ENCODE measurements at places on chromosomes 1 and 21.

- no peak for DNase-seq
These were observed 89.9 kb downstream of the MT1HL1 start for GRCh38 chr1:236914375-236914774.

GRCh38 chr1:96145492-96145891, 576.1 kb upstream of the PTBP2 start:
- no peak for DNase-seq

- DNase-seq, result no peak
These were observed 26.5 kb downstream of the CNIH4 start for GRCh38 chr1:224383218-224383617.

GRCh38 chr1:111512132-111512889, 8.9 kb upstream of the ADORA3 start:
- no peak for DNase-seq

GRCh38 chr1:208245185-208245705, 1.1 kb upstream of the PLXNA2 start:
- DNase-seq, result peak; percentile 100

- no peak for DNase-seq
These were observed 313.3 kb upstream of the VAMP3 start for GRCh38 chr1:7457811-7458210.

GRCh38 chr1:5494518-5494917, 497.7 kb downstream of the NPHP4 start:
- DNase-seq, result no peak

DNA sequence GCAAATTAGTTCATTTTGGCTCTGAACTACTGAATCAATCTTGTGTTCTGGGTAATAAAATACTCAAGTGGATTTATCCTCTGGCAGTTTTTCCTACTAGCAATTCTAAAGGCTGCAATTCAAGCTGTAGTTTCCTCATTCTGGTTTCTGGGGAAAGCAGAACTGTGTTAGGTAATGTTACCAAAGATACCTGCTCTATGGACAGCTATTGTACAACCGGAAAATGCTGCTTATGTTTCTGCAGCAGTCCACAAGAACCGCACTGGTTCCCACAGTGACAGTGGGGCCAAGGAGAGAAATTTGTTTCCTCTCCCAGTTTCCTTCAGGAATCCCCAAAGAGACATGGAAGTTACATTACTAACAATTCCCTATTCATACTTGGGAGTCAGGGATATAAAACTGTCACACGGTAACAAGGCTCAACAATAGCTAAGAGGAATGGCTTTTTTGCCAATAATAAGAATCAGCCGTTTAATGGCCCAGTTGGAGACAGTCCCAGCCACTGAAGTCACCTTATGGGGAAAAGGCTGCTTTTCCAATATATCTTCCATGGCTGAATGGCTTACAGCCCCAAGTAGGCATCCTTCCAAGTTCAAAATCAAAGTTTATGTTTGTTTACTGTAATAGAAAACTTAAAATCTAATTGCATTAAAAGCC, 52.6 kb downstream of the PCNX2 start:
- DNase-seq, result no peak

- DNase-seq, result no peak
These were observed 67.9 kb upstream of the PUM1 start for GRCh38 chr1:31133368-31133767.

- no peak for DNase-seq
These were observed 77.4 kb downstream of the APP start for GRCh38 chr21:26093122-26093521.

- no peak for DNase-seq
These were observed 60.8 kb downstream of the ITPKB start for GRCh38 chr1:226678251-226678650.

DNA sequence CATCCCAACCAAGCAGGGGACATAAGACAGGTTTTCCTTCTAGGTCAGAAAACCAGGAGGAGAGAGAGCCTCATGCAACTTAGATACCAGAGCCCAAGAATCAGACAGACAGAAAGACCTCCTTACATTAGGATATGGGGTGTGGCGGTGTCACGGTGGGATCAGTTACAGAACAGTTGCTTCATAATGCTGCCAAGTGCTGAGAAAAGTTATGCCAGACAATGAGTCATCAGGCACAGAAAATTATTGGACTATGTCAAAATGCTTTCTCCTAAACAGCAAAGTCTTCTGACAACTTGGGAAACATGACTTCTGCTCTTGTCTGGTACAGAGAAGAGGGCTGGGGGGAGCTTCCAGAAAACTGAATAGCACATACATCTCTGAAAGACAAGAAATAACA, 1120.2 kb upstream of the TMPRSS15 start:
- no peak for DNase-seq

DNA sequence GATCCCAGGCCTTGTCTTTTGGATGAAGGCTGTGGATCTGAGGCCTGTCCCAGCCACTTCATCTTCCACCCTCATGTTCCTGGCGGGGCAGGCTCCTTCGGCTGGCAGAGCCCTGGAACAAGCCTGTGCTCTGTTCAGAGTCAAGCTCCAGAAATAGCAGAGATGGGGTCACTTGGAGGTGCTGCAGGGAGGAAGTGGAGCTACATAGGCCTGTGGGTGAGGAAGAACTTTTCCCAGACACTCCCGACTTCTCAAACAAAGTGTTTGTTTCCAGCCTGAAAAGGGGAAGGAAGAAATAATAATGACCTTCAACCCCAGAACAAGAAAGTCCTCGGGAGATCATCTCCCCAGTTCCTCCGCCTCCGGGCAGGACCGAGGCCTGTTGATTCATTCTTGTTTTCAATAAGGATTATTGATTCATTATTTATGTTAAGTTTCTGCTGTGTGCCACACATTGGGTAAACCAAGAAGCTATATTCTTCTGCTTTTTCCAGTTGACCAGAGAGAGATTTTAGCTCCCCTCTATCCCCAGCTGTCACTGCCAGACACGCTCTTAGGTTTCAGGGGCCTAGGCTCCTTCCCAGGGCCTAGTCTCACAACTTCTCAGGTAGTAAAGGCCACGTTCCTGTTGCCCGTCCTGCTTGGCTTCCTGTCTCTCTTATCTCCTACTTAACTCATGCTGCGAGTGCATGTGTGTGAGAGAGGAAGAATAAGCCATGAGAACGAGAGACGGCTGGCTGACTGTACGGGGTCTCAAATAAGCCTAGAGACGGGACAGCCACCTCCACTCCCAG, 16.9 kb downstream of the IKBKE start:
- no peak for DNase-seq

GRCh38 chr1:101216623-101217022, 20.2 kb upstream of the S1PR1 start:
- DNase-seq, result no peak

GRCh38 chr1:112507921-112508277, 866 bp upstream of the WNT2B start:
- no peak for DNase-seq

DNA sequence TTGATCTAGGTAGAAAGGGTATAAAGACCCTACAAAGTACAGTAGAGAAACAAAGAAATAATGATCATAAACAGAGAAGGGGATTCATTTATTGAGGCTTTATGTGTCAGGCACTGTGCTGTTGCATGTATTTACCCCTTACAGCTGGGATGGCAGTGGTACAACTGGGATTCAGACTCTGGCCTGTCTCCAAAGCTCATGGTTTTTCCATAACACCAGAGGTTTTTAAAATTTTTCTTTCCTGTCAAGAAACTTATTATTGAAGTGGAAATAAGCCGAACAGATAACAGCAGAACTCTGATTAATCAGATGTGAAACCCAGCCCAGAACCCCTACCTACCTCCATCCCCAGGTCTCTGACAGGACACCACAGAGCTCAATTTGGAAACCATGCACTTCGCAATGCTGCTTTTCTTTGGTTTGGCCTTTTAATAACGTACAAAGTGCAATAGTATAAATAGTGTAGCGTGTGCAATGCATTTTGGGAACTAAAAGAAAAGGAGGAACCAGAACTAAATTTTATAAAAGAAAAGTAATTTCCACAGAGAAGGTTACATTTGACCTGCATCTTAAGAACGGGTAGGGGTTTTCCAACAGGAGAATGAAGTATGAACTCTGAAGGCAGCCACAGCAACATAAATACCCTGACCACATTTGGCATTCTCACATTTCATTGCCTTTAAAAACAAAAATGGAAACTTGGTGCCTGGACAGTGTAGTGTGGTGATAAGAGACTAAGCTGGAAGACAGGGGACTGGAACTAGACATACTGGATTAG, 92.0 kb upstream of the S1PR1 start:
- DNase-seq, result no peak

DNA sequence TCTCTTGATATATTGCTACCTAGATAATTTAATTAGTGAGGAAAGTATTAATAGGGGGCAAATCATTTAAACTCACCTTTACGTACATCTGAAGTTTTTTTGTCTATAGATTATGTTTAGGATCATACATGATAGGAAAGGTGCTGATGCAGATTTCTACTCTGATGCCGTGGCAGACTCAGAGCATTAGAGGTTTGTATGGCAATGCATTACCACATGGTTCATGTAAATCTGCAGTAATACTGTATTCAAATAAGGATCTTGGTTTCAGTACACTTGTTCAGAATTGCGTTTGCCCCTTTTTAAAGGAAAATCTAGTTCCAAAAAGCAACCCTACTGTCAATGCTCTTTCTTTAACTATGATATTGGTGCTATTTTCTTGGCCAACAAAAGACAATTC, 288.3 kb downstream of the PTPRC start:
- no peak for DNase-seq

GRCh38 chr1:230103306-230104173, 36.5 kb downstream of the GALNT2 start:
- DNase-seq, result no peak

GRCh38 chr1:244395965-244396364, 55.7 kb downstream of the ADSS2 start:
- DNase-seq, result no peak

DNA sequence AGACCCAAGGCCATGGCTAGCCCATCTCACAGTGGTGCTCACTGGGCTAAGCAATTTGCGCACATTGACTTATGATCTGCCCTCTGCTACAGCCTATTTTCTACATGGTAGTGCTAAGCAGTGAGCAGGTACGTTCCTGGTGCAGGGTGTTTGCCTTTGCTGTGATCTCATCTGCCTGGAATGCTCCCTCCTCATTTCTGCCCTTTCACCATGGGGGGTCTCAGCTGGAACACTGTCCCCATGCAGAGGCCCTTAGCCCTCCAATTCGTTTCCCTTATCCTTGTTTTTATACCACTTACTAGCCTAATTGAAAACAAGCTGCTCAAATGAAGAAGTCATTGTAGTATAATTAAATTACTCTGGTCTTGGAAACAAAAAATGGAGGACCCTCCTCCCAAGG, 2.0 kb upstream of the B3GALT5 start:
- no peak for DNase-seq

- DNase-seq, result no peak
These were observed 762.5 kb upstream of the TPTE start for GRCh38 chr21:9758888-9759287.

- DNase-seq, result no peak
These were observed 133.4 kb downstream of the LHX4 start for GRCh38 chr1:180363246-180363995.

- DNase-seq, result no peak
These were observed 636 bp downstream of the VAMP4 start for GRCh38 chr1:171740987-171741871.

DNA sequence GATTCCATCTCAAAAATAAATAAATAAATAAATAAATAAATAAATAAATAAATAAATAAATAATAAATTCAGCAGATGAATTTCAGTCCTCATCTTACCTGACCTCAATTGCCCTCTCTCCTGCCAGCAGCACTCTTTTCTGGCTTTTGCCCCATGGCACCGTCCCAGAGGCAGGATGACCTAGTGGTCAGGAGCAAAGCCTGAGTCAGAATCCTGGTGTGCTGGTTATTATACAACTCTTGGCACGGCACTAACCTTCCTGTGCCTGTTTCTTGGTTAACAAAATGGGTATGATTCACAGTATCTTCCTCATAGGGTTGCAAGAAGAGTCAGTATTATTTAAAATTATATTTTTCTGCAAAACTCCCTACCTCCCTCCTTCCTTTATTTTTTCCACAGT, 43.0 kb downstream of the NKAIN1 start:
- no peak for DNase-seq

GRCh38 chr21:15667819-15668218, 62.0 kb upstream of the USP25 start:
- no peak for DNase-seq

GRCh38 chr21:31273278-31273677, 70.8 kb downstream of the TIAM1 start:
- no peak for DNase-seq

DNA sequence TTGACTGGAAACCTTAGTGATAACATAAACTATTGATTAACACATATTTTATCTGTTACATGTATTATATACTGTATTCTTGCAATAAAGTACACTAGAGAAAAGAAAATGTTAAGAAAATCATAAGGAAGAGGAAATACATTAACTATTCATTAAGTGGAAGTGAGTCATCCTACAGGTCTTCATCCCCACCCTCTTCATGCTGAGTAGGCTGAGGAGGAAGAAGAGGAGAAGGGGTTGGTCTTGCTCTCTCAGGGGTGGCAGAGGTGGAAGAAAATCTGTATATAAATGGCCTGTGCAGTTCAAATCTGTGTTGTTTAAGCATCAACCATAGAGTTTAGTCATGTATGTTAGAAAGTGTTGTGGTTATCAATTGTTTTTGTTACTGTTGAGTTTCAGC, 66.1 kb upstream of the CHODL start:
- DNase-seq, result no peak

Data from omental fat pad (tissue), 4 donors.